ENCODE measurements at places on chromosomes 5 and 9. TPM values are rescaled to one million over a fixed set of nuclear protein-coding genes. Genes with fewer than 3 reads are reported as not detected.
A peak's percentile ranks its signal among the peaks of the same experiment; 100 is the strongest.

EMB gene
- total RNA-seq, result 0.54 TPM

RASA1 gene
- 24.4 TPM for total RNA-seq

- H3K27me3 ChIP-seq, result no peaks in the 10 kb centered on the region
- no peak for DNase-seq
- no peaks in the 10 kb centered on the region for H3K4me1 ChIP-seq
- no peaks in the 10 kb centered on the region for H3K36me3 ChIP-seq
- no peak overlapping the region for H3K27ac ChIP-seq
Measured at GRCh38 chr5:120419127-120419526, 45.0 kb upstream of the PRR16 start.

GRCh38 chr5:160018945-160019625 is 10.1 kb downstream of the TTC1 start:
- H3K27ac ChIP-seq, result no peak overlapping the region
- DNase-seq, result no peak
- H3K36me3 ChIP-seq, result peaks cover 2% of the 10 kb centered on the region
- H3K4me3 ChIP-seq, result no peak overlapping the region
- H3K4me1 ChIP-seq, result no peaks in the 10 kb centered on the region

DNA sequence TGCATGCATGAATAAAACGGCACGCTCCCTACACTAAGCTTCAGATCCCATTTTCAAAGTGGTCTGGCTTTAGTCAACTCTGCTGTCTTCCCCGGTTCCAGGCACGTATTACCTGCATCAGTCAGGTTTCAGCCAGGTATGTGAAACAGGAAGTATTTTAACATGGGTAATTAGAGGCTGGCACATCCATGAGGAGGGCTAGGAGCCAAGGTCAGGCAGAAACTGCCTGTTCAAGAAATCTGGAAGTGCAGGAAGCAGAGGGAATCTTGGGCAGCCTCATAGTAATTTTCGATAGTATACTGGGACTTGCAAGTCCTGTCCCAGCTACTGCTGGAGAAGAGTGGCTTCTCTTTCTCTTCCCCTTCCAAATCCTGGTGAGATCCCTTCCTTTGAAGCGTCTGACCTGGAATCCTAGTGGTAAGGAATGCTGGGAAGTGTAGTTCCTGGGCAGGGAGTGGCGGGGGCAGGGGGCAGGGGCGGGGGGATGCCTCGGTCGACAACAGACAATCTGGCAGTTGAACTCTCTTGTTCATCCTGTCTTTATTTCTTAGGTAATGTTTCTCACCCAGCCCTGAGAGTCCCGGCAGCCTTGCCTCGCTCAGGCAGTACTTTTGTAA is 403.1 kb downstream of the TLE4 start:
- H3K27ac ChIP-seq, result no peak overlapping the region
- no peak for DNase-seq
- no peaks in the 10 kb centered on the region for H3K27me3 ChIP-seq
- no peak overlapping the region for H3K4me3 ChIP-seq
- no peaks in the 10 kb centered on the region for H3K36me3 ChIP-seq

DNA sequence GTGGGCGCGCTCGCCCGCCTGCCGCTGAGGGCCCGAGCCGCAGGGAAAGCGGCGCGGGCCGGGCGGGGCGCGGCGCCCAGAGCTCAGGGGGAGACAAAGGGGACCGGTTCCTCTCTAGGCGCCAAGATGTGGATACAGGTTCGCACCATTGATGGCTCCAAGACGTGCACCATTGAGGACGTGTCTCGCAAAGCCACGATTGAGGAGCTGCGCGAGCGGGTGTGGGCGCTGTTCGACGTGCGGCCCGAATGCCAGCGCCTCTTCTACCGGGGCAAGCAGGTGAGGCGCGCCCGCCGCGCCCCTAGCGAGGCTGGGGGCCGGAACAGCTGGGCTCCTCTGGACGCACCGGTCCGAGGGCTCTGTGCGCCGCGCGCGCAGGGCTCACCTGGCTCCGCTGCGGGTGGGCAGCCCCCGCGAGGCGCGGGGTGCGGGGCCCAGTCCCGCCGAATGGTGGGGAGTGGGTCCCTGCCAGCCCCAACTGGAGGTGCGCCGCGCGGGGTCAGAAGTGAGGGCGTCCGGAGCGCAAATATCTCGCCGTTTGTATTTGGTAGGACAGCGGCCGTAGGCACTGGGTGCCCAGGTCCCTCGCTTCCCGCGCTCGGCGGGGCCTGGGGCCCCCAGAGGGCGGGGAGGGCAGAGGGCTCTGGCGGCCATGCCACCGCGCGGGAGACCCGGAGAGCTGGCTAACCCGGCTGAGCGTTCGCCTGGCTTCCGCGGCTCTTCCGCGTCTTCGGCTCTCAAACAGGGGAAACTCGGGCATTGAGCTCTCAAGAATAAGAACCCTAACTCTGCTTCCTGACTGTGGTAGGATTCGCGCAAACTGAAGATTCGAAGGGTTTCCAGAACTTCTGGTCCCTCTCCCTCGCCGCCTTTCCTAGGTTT is 607 bp downstream of the UHRF2 start:
- DNase-seq, result peak; percentile 34
- H3K36me3 ChIP-seq, result no peaks in the 10 kb centered on the region
- peaks cover 8% of the 10 kb centered on the region for H3K4me1 ChIP-seq
- H3K27ac ChIP-seq, result no peak overlapping the region
- no peaks in the 10 kb centered on the region for H3K27me3 ChIP-seq
